GM23338 (cell line): ENCODE measurements at places on chromosomes 4 and X. TPM values are rescaled to one million over a fixed set of nuclear protein-coding genes. Genes with fewer than 3 reads are reported as not detected.

DNA sequence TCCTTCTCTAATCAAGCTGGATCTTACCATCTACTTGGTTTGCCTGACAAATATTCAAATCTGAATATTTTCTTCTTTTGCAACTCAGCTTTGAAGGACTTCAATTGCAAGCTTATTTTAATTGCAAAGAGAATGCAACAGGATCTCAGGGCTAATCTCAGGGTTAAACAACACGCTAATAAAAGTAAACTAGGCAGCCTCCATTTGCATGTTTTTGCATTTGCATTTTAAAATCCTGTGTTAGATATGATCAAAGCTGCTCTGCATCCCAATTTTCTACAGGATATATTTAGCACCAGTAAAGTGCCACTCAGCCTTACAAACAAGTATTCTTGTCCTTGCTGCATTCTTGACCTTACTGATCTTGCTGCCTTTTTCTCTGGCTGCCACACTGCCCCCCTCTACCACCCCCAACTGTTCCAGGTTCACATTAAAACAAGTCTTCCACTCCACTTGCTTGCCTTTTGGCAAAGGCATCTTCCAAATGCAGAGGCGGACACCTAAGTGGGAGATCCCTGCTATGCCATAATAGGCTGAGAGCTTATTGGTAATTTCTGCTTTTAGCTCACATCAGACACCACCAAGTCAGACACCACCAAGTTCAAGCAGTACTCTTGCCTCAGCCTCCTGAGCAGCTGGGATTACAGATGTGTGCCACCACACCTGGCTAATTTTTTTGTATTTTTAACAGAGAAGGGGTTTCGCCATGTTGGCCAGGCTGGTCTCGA is 48.1 kb downstream of the GPRIN3 start:
- DNase-seq = no peak
- H3K4me1 ChIP-seq = peaks cover 25% of the 10 kb centered on the region
- H3K27me3 ChIP-seq = no peaks in the 10 kb centered on the region
- H3K27ac ChIP-seq = no peak overlapping the region
- no peak overlapping the region for H3K4me3 ChIP-seq

DNA sequence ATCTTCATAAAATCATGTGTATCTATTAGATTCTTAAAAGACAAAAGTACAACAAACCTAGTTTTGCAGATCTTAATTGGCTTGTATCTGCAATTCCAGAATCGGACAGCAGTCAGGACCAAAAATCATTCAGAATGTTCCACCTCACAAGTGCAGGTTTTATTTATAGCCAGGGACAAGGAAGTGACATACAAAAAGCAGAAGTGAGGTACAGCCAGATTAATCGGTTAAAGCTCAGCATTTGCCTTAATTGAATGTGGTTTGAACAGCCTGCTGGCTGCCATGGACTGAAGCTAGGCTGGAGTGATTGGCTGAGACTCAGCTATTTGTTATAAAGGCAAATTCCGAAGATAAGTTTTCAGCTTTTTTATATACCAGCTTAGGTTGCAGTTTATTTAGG is 932.6 kb downstream of the C4orf33 start:
- DNase-seq = peak; percentile 18
- no peaks in the 10 kb centered on the region for H3K27me3 ChIP-seq
- peaks cover 65% of the 10 kb centered on the region for H3K4me1 ChIP-seq
- H3K36me3 ChIP-seq = no peaks in the 10 kb centered on the region
- peak overlapping the region; percentile 14; the same call in 1 of the 2 replicates for H3K27ac ChIP-seq

Gene AREG
- not detected in 2 replicates for total RNA-seq

DNA sequence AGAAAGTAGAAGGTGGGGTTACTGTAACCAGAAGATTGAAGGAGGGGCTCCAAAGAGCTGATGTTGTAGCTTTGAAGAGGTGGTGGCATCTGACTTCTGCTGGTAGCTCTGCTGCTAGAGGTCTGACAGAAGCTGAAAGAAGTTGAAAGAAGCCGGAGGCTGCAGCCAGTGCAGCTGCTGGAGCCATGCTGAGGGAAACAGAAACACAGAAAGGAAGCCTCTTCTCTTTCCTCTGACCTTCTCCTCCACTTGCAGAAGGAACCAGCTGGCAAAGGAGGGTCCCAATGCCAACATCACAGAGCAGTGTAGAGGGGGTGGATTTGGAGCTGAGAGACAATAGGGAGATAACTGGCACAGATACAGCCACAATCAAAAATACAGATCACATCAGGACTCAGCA is 89.3 kb upstream of the HHIP start:
- H3K4me1 ChIP-seq = no peaks in the 10 kb centered on the region
- DNase-seq = no peak
- H3K4me3 ChIP-seq = no peak overlapping the region
- no peak overlapping the region for H3K27ac ChIP-seq
- no peaks in the 10 kb centered on the region for H3K36me3 ChIP-seq

- no peaks in the 10 kb centered on the region for H3K27me3 ChIP-seq
- H3K36me3 ChIP-seq = no peaks in the 10 kb centered on the region
- H3K4me3 ChIP-seq = no peak overlapping the region
- H3K27ac ChIP-seq = no peak overlapping the region
- no peaks in the 10 kb centered on the region for H3K4me1 ChIP-seq
Observed at GRCh38 chr4:3657902-3658529, 108.2 kb upstream of the ADRA2C start.
